Activated effector memory CD4-positive, alpha-beta T cell treated with anti-CD3 and anti-CD28 coated beads, Interleukin-2, amount 50 U/mL, for 16 hours (primary cell): ENCODE measurements at places on chromosomes 4 and X.
A peak's percentile ranks its signal among the peaks of the same experiment; 100 is the strongest.

GRCh38 chr4:151652841-151653547, 107.8 kb downstream of the GATB start:
- no peak for DNase-seq

DNA sequence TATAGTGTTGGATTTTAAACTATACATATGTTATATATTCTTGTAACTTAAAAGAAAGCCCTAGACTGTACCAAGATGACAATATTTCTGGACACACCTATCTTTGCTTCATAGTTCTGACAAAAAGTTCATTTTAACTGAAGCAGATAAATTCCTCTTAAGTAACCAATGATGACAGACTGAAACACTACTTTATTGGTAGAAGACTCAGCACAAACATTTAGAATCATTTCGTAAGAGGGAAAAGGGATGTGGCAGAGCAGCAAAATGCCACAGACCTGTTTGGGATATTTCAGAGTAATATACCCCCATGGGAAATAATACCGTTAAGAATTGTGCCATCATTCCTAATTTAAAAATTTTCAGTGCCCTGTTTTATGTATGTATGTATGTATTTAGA, 56.2 kb downstream of the APOO start:
- no peak for DNase-seq

- DNase-seq = no peak
Observed at GRCh38 chrX:5341902-5342301, 886.8 kb downstream of the NLGN4X start.

- DNase-seq = no peak
Observed at GRCh38 chr4:109506890-109507289, 53.2 kb upstream of the MCUB start.

GRCh38 chr4:157838366-157838765, 334.5 kb downstream of the GASK1B start:
- no peak for DNase-seq

GRCh38 chr4:1992468-1993168, 16.2 kb downstream of the NELFA start:
- peak; percentile 57 for DNase-seq

DNA sequence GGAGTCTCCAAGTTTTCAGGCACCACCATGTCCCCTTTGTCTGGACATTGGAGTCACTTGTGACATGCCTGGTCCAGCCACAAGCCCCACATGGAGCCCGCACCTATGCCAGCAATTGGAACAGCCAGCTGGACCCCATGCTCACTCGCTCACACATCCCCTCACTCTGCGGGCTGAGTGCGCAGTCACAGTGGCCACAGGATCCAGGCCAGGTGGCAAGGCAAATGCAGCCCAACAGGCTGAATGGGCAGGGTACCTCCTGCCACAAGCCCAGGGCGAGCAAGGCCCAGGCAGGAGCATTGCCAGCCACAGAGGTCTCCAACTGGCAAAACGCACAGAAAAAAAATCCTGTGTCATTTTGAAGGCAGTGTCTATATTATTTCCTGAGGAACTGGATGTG, 82.0 kb downstream of the ANXA10 start:
- DNase-seq = no peak

- no peak for DNase-seq
Observed at GRCh38 chrX:135024526-135024925, 2.2 kb upstream of the RTL8B start.

- DNase-seq = no peak
Observed at GRCh38 chr4:72768364-72768763, 199.3 kb upstream of the ADAMTS3 start.

DNA sequence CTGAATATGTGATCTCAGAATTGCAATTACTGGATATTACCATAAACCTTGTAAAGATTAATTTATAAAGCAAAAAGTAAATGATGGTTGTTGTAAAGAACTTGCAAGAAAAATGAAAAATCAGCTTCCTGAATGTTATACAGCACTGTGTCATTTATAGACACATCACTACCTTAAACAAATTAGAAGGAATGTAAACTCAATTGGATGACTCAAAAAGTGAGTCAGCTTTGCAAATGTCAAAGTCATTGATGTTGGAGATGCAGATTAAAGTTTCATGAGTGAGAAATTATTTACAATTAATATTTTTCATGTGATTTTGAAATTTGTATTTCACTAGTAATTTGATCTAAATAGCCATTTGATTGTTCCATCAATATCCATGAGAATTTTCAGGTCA, 193.2 kb downstream of the RAPGEF2 start:
- no peak for DNase-seq

GRCh38 chr4:69991016-69991415, 4.8 kb upstream of the STATH start:
- DNase-seq = no peak

DNA sequence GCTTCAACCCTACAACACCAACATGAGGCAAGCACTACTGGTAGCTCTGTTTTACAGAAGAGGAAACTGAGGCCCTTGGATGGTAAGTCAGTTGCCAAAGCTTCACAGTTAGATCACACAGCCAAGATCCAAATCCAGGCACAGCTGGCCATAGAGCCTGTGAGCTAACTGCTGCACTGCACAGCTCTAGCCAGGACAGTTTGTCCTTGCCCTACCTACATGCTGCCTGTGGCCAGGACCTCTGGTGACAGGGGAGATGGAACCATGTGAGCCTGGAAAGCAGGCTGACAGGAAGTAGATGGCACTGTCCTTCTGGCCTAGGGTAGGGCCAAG, 257.8 kb downstream of the FBXW7 start:
- DNase-seq = no peak

DNA sequence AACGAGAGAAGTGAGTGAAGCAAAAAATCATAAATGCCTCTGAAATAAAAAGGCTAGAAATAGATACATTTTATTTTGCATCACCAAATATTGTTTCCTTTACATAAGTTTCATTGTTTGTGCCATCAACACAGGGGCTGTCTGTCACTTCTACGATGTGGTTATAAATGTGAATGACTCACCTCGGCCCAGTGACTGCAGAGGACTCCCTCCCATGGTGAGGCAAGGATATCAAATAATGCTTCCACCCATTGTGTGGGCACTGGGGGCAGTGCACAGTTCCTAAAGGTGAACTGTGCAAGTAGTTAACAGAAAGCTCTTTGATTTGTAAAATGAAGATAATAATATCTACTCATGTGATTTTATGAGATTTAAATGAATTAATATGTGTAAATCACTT, 230.3 kb upstream of the NEIL3 start:
- DNase-seq = no peak

DNA sequence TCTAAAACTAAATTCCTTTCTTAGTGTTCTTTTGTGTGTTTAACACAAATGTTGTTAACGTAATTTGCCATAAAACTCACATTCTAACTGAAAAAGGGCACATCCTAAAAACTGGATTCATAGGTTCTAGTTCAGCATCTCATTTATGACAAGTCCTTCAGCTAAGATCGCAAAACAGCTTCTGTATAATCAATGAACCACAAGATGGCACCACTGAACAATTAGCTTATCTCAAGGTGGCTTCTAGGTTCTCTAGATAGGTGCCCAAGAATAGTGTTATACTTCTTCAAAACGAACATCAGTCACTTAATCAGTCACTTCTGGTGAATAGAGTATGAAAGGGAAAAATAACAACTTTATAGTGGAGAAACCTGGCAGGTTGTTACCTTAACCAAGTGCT, 54.3 kb downstream of the NRK start:
- no peak for DNase-seq

DNA sequence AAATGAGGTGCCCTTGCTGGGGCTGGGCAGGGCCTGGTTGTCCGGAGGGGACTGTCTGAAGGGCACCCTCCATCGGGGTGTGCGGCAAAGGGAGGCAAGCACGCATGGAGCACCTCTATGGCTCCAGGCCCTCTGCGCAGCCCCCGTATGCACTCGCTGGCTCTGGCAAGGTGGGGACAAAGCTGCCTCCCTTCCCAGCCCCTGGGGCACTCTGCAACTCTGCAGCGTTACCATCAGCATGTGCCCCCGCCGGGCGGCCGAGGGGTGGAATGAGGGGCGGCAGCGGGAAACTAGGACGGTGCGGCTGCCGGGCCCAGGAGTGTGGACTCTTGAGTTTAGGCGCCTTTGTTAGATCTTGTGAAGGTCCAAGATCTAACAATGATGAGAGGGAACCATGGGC, 26.4 kb downstream of the TRMT44 start:
- no peak for DNase-seq

- DNase-seq = no peak
Observed at GRCh38 chrX:57643698-57644097, 36.4 kb downstream of the NLRP2B start.

DNA sequence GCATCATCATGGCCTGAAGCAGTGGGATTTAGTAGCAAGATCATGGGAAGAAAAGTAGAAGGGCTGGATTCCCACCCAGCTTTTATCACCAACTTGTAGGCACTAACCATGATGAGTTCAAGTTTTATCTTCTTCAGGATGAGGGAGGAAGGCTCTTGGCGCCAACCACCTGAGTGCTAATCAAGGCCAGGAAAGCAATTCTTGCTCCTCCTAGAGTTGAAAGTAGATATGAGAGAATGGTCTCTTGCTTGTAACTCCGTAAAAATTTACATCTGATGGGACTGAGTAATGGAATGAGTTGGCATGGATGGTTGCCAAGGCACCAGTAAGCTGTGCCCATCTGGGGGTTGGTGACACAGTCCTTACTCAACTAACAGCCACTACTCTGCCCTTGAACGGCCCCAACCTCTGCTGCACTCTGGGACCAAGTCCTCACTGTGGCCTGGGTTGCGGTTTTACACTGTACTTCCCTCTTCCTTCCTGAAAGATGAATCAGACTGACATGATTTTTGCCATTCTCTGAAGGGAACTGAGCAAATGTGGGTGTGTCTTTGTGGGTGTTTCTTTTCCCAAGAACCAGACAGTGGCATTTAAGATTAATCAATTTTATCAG, 39.4 kb upstream of the NDP start:
- DNase-seq = peak; percentile 65

DNA sequence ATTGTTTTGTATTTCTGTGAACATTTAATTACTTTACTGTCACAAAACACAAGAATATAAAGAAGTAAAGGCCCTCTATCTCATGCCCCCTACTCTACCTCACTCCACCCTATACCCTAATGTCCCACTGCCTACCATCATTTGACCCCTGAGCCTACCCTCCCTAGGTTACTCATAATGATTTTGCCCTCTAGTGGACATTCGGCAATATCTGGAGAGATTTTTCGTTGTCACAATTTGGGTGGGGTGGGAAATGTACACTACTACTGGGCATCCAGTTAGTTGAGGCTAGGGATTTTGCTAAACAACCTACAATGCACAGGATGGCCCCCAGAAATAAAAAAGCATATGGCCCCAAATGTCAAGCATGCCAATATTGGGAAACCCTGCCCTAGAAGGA, 10.2 kb downstream of the TEX13A start:
- DNase-seq = no peak

DNA sequence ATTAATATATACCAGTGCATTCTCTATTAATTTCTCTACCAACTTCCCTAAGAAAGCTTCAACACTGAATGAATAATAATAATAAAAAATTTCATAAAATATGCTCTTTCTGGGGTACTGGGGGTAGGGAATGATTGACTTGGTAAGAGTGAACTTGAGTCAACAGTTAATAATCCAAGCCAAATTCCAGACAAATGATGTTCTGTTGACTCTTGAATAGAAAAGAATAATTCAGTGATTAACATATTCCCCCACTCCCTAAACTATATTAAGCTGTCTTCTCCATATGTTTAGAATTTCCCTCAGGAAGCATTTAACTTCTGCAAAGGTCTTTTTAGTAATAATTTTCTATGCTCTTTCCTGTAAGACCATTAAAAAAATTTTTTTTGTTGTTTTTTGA, 12.3 kb downstream of the PGRMC2 start:
- no peak for DNase-seq

GRCh38 chrX:44234541-44234940, 108.9 kb downstream of the EFHC2 start:
- no peak for DNase-seq

DNA sequence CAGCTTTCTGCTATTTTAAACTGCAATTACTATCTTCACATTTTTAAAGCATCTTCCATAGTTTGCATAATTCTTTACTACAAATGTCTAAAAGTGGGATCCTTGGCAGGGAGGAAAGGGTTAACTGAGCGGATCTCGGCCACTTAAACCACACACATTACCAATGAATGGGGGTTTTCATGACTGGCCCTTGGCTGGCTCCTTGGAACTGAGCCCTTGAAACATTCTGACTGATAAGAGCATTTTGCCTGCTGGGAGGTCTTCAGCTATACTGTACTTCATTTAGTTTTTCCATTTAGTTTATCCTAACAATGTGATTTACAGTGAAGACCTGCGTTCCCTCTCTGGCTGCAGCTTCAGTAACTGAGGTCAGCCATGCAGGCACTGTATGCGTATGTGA, 31.7 kb upstream of the MFAP3L start:
- DNase-seq = no peak

GRCh38 chr4:18917689-18918088, 896.1 kb upstream of the LCORL start:
- DNase-seq = no peak
